Putamen (tissue), 1 donor: ENCODE measurements at places on chromosomes 11 and 22.

GRCh38 chr11:6557063-6557462 is 46.4 kb downstream of the RRP8 start:
- DNase-seq = no peak

GRCh38 chr11:44531116-44531504 is 34.4 kb upstream of the CD82 start:
- no peak for DNase-seq

GRCh38 chr11:133716602-133717001 is 128.7 kb downstream of the SPATA19 start:
- DNase-seq = no peak

DNA sequence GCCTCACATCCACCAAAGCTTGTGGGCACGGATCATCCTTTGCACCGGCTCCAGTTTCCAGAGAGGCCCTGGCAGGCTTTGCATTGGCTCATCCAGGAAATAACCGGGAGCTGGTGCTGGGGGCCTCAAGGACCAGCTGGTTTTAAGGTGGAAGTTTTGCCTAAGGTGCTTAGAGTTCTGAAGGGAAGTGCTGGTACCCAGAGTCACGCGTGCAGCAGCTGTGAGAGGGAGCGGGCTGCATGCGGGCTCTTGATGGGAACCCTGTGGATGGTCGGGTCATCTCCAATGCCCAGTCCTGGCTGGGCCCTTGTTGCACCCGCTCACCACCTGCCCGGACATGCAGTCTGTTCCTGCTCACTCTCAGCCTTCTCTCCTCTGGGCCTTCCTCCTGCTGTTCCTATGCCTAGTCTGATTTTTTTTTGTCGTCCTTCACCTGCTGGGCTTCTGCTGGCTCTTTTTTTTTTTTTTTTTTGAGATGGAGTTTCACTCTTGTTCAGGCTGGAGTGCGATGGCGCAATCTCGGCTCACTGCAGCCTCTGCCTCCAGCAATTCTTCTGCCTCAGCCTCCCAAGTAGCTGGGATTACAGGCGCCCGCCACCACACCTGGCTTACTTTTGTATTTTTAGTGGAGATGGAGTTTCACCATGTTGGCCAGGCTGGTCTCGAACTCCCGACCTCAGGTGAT is 24.0 kb upstream of the PRR5 start:
- DNase-seq = no peak

- DNase-seq = no peak
These were observed 26.0 kb upstream of the CYP2D6 start for GRCh38 chr22:42156598-42156997.

GRCh38 chr11:65425105-65425970 is 2.7 kb downstream of the NEAT1 start:
- peak; percentile 44 for DNase-seq
